NCI-H345 (cell line): ENCODE measurements at places on chromosomes 16 and 17.
A peak's percentile ranks its signal among the peaks of the same experiment; 100 is the strongest.

DNA sequence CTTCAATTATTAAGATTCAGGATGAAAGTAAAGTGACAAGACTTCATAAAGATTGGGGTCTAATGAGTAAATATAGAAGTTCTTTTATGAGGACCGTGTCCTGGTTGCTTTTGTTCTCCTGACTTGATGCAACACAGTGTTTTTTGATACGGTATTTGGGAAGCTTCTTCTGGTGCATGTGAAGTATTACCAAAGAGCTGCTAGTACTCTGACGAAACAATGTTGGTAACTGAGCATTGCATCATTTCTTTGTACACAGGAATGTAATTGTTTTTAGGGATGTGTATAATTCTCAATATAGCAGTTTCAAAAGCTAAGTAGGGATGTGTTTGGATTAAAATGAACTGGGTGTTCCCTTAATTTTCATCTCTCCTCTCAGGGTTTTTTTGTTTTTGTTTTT is 15.9 kb downstream of the KPNB1 start:
- no peak for DNase-seq

GRCh38 chr16:21713549-21714368 is 50.0 kb downstream of the OTOA start:
- DNase-seq = no peak

DNA sequence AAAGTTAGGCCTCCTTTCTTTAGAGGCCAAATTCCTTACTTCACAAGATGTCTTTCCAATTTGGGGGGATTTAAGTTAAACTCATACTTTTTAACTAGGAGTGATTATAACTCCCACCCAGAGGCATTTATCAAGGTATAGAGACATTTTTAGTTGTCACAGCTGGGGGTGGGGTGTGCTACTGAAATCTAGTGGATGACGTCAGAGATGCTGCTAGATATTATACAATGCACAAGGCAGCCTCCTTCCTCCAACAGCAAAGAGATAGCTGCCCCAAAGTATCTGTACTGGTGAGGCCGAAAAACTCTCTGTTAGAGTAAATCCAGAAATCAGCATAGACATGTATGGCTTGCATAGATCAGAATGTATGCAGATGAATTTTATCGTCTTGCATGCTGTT is 324.0 kb downstream of the HS3ST4 start:
- DNase-seq = no peak

- DNase-seq = no peak
Measured at GRCh38 chr17:78971756-78972506, 7.8 kb downstream of the LGALS3BP start.

- DNase-seq = no peak
Measured at GRCh38 chr17:57368637-57369336, 112.5 kb downstream of the MSI2 start.

DNA sequence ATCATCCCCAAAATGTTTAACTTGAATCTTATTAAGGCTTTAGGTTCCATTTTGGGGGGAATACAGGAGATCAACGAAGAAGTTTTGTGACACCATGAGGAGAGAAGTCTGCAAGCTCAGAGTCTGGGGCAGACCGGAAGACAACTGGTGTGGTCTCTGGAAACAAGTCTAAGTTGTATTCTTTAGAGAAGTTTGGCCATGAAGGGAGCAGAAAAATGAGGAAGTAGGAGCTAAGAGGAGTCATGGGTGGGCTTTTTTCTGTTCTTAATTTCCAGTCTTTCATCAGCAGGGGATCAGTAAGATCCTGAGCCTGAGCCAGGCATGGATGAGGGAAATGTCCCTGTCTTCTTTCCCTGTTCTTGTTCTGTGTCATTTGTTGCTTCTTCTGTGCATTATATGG is 35.8 kb upstream of the NF1 start:
- DNase-seq = no peak

GRCh38 chr17:76523084-76524037 is 14.1 kb downstream of the CYGB start:
- peak; percentile 82 for DNase-seq
